ENCODE measurements at places on chromosomes 1 and 21.

- no peak for DNase-seq
- H3K27ac ChIP-seq: no peak overlapping the region
- H3K4me1 ChIP-seq: peaks cover 4% of the 10 kb centered on the region
- H3K4me3 ChIP-seq: no peak overlapping the region
- peaks cover 42% of the 10 kb centered on the region for H3K36me3 ChIP-seq
These were observed 13.4 kb downstream of the RPL11 start for GRCh38 chr1:23704834-23705495.

DNA sequence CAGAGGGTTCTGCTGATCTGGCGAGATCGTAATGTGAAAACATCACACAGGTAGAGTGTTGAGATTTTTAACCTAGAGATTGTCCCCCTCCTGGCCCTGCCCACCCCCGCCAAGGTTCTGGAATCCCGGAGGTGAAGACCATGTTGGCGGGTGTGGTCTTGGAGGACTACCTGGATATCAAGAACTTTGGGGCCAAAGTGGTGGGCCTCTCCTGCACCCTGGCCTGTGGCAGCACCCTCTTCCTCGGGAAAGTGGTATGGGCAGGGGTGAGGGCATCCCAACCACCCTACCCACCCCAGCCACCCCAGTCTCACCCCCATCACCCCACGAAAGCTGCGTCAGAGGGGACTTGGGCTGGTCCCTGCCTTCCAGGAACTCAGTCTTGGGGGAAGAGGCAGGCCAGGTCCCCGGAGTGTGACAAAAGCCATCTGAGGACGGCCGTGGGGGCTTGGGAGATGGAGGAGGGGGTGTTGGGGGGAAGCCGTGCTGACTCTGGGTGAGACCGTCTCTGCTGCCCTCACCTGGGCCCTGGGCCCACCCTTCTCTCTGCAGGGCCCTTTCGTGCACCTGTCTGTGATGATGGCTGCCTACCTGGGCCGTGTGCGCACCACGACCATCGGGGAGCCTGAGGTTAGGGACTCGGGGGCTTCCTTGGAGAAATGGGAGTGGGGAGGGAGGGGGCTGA, 4.4 kb downstream of the CLCNKB start:
- no peak overlapping the region for H3K27ac ChIP-seq
- peaks cover 13% of the 10 kb centered on the region for H3K4me1 ChIP-seq
- peaks cover 9% of the 10 kb centered on the region for H3K27me3 ChIP-seq
- peak overlapping the region; percentile 61 for H3K4me3 ChIP-seq

GRCh38 chr1:233566886-233567285, 47.0 kb upstream of the KCNK1 start:
- H3K4me1 ChIP-seq: no peaks in the 10 kb centered on the region
- no peak overlapping the region for H3K27ac ChIP-seq
- H3K27me3 ChIP-seq: no peaks in the 10 kb centered on the region
- DNase-seq: no peak
- no peaks in the 10 kb centered on the region for H3K36me3 ChIP-seq

DNA sequence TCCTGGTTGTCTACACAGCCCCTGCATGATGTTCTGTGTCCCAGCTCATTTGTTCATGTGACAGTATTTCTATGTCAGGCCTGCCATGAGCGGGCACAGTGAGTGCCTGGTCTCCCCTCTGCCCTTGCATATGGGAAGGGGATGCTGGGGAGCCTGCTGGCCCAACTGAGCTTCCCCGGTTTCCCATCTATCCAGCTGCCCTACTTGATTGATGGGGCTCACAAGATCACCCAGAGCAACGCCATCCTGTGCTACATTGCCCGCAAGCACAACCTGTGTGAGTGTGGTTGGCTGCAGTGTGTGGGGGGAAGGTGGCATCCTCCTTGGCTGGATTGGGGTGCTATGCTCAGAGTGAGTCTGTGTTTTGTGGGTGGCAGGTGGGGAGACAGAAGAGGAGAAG, 1.5 kb downstream of the GSTM4 start:
- peaks cover 40% of the 10 kb centered on the region for H3K4me1 ChIP-seq
- no peak overlapping the region for H3K27ac ChIP-seq
- DNase-seq: no peak
- H3K4me3 ChIP-seq: no peak overlapping the region
